ENCODE measurements at places on chromosomes 1 and 21. TPM values are rescaled to one million over a fixed set of nuclear protein-coding genes. Genes with fewer than 3 reads are reported as not detected.

ORC1 gene
- 19.3 TPM for total RNA-seq

PADI6 gene
- total RNA-seq = not detected

SHE gene
- 0.07 TPM for total RNA-seq

FLG2 gene
- not detected for total RNA-seq

USH2A gene
- not detected for total RNA-seq

CTPS1 gene
- 96.7 TPM for total RNA-seq

TRIM58 gene
- total RNA-seq = not detected

SIM2 gene
- 9.2 TPM for total RNA-seq

MMP23B gene
- total RNA-seq = 1.5 TPM

RPTN gene
- total RNA-seq = 0.07 TPM

CFAP141 gene
- total RNA-seq = not detected

GJB3 gene
- 9.5 TPM for total RNA-seq

Measured in A549 treated with ZK216348 at 1 μM for 4 hours (cell line).